ENCODE measurements at places on chromosomes 11 and 22.

GRCh38 chr11:66218846-66219620 lies 49.4 kb upstream of the RAB1B start:
- DNase-seq = no peak

DNA sequence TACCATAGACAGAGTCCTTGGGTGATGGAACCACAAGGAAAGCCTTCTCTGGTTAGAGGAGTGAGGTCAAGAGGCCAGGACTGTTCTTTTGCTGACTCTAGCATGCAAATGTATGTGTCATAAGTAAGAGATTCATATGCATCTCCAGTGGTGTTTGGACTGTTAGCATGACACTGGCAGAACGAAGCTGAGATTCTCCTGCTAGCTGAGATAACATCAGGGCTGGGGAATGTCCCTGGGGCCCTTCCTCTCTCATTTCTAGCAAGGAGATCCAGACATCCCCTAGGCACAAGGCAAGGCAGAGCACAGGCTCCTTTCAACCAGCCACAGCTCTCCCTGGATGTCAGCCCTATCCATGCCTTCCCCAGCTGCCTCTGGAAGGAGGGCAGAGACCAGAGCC lies 711.3 kb downstream of the OPCML start:
- peak; percentile 50 for DNase-seq

- no peak for DNase-seq
These were observed 668.0 kb downstream of the BRD1 start for GRCh38 chr22:49159711-49160110.

GRCh38 chr22:23381661-23382427 lies 198.2 kb downstream of the IGLL1 start:
- no peak for DNase-seq

DNA sequence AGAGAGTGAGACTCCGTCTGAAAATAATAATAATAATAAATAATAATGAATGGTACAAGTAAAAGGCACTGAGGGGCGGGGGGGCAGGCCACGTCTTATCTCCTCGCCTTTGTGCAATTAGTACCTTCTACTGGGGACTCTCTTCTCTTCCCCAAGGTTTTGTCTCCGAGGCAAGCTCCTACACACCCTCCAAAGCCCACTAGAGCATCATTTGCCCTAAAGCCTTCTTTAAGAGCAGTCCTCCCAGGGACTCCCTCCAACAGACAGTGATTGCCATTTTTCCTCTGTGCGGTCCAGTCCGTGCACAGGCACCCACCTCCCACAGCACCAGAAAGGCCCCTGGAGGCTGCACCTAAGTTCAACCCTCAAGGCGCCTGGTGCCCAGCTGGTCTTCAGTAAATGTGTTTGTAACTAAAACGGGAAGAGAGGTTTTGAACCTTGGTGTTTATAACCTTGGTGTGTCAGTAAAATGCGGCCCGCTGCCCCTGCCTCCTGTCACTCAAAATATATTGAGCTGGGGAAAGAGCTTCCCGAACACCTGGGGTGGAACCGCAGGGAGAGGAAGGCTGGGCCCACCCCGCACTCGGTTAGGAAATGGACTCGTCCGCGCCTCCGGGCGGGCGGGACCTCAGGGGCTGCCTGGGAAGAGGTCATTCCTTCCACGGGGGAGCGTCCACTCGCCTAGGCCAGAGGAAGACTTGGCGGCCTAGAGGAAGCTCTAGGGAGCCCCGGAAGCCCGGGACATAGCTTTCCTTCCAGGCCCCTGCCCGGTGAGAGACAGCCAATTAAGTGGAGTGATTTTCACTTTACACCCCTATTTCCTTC lies 4.7 kb upstream of the KDELR3 start:
- no peak for DNase-seq

GRCh38 chr22:44646668-44647067 lies 55.3 kb upstream of the PRR5 start:
- no peak for DNase-seq

DNA sequence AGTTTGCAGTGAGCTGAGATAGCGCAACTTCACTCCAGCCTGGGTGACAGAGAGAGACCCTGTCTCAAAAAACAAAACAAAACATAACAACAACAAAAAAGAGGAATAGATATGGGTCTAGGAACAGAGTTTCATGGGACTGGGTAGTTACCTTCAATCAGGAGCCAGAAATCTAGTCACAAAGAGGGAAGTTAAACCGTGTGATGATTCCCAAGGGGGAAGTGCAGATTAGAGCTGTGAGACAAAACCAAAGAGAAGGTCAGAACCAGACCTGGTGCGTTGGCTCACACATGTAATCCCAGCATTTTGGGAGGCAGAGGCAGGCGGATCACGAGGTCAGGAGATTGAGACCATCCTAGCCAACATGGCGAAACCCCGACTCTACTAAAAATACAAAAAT lies 42.1 kb upstream of the LARGE1 start:
- DNase-seq = no peak

DNA sequence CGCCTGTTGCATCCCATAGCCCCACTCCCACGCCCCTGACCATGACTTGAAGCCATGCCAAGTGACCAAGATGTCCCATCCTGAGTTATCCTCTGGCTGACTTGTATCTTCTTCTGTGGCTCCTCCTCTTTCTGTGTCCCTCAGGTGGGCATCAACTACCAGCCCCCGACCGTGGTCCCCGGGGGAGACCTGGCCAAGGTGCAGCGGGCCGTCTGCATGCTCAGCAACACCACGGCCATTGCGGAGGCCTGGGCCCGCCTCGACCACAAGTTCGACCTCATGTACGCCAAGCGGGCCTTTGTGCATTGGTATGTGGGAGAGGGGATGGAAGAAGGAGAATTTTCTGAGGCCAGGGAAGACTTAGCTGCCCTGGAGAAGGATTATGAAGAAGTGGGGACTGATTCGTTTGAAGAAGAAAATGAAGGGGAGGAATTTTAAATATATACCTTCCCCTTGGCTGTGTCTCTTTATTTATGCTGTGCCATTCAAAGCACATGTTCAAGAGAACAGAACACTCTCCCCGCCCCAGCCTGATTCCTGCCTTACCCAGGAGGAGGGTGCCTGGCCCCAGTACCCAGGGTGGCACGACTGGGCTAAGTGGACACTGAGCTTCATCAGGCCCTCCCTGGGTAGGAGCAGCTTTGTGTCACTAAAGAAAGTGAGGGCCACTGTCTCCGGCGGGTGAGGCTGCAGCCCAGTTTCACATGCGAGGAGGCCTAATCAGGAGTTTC lies 19.1 kb upstream of the USP18 start:
- no peak for DNase-seq

DNA sequence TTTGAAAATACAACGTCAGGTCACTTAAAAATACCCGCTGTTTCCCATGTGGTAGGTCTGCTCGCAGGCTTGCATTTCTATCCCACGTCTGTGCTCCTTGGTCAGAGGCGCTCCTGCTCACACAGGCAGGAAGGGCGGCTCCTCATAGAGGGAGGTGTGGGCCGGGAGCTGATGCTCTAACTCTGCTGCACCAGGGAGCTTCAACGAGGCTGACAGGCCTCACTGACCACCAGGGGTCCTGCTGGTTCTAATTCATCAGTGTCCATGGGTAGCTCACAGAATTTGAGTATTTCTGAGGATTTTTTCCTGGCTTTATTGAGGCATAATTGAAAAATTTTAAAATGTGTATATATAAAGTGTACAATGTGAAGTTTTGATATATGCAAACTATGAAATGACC lies 68.5 kb downstream of the PIWIL3 start:
- no peak for DNase-seq

DNA sequence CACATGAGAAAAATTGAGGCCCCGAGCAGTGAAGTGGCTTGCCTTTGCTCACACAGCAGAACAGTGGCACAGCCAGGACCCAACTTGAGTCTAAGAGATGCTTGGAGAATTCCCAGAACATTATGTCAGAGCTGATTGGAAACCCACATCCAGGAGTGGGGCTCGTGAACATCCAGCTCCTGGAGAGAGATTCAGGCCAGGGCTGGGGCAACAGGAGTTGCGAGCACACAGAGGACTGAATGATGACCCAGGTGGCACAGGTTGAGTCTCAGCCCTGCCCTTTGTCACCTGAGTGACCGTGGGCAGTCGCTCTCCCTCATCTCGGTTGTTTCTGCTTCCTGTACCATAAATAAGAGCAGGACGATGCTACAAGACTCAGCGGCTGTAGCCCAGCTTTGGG lies 102.6 kb downstream of the MYO18B start:
- DNase-seq = no peak

DNA sequence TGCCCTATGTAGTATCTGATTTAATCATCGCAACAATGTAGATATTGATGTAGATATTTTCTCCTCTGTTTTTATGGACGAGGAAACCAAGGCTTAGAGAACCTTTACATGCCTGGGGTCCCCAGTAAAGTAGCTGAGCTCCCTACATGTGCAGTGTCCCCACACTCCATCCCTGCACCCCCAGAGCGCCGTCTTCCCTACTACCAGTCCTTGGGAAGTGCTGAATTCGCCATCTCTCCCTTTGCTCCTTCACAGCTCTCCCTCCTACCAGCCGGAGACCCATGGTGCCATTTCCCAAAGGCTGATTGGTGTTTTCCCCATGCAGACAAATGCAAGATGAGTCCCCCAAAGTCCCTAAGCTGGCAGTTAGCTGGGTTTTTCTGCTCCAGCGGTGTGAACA lies 86.0 kb downstream of the CEP164 start:
- no peak for DNase-seq

DNA sequence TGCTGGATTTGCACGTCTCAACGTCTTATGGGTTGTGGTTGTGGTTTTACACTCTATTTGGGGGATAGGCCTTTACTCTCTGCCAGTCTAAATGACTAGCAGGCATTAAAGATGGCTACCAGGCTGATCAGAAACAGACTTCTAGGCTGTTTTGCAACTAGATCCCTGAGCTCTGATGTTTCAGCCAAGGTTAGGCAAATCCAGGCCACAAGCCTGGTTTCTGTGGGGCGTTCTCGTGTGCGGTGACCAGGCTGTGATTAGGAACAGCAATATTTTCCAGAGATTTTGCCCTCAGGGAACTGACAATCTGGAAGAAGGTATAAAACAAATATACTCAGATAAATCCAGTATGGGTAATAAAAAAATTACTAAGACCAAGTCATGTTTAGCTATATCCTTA lies 502.4 kb downstream of the INSC start:
- no peak for DNase-seq

DNA sequence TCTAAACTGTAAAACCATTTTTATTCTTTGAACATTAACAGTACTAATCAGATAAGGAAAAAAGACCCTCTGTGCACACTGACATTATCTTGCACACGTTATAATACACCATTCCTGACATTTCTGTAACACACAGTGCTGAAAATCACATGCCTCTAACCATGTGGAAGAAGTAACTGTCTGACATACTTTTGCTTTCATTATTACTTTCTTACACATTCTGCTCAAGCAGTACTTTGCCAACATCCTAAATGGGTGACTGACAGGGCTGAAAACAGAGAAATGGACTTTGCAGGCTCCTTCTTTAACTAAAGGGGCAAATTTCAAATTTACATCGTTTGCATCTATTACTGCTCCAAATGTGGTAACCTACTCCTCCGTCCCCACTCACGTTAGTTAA lies 22.8 kb upstream of the TP53AIP1 start:
- DNase-seq = peak; percentile 27

DNA sequence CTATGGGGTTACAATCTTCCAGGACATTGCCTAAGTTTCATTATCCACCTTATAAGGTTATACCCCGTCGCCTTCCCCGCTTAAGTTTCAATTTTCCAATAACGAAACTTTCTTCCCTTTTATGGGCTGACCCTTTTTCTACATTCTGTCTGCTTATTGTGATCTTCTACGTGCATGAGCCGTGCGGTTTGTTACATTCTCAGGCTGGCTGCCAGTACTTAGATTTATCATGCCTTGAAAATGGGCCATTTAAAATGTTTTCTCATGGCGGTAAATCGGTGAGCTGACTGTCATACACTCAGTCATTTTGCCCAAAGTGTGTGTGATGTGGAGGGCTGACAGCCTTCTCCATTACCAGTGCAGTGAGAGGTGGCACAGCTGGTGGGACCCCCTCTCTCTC lies 23.3 kb downstream of the DGCR6L start:
- no peak for DNase-seq

DNA sequence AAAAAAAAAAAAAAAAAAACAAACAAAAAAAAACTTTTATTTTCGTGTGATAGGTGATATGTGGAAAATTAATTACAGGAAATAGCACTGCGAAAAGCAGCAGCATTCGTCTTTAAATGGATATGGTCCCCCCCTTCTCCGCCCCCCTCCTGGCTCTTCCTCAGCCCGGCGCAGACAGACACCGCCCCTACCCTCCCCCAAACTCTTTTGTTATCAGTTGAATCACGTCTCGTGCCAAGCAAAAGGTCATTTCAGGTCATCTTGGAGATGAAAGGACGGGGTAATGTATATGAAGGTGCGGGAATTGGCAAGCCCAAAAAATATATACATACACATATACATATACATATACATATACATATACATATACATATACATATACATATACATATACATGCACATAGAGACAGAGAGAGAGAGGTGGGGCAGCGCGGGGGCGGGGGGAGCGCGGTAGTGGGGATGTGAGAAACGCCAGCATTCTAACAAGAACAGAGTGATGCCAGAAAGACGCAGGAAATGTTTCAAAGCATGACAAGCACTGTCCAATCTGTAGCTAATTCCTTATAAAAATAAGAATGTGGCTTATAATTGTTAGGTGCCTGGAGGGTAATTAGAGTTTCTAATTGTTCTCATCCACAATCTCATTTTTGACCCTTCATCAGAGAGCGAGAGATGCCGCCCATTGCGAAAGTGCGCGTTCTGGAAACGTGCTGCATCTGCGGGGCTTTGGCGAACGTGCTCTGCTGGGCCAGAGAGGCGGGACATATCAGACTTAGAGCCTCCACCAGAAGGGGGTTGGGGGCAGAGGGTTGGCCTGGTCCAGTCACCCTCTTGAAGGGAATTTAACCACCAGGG lies 214.5 kb upstream of the UBASH3B start:
- DNase-seq = peak; percentile 34

GRCh38 chr11:76796511-76797198 lies 13.5 kb downstream of the TSKU start:
- DNase-seq = no peak

DNA sequence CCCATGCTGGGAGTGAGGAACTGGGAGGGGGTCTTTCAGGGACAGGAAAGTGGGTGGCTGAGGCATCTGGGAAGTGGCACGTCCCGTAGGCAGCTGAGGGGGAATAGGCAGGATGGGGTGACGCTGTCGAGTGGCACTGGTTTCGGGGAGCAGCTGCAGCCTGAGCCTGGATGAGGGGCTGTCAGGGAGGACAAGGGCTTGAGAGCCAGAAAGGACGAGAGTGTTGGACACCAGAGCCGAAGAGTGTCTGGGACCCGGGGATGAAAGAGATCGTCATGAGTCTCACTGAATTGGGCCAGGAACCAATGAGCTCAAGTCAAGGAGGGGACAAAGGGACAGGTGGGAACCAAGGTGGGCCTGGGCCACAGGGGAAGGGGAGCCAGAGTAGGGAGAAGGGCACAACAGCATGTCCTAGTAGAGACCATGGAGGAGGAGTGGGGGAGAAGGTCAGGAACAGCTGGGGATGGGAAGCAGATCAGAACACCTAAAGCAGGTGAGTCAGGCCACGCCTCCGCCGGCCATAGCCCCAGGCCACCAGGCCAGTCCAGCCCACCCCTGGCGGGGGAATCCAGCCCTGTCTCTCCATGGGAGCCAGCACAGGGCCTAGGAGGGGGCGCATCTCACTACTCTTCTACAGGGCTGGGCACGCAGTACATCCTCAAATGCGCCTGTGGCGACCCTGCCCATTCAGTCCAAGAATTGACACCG lies 4.2 kb downstream of the RAB3IL1 start:
- no peak for DNase-seq
